ENCODE measurements at places on chromosomes 4 and X. TPM values are rescaled to one million over a fixed set of nuclear protein-coding genes. Genes with fewer than 3 reads are reported as not detected.
A peak's percentile ranks its signal among the peaks of the same experiment; 100 is the strongest.

- DNase-seq, result peak; percentile 15
Measured at GRCh38 chr4:106315476-106315967, 487 bp downstream of the TBCK start.

- DNase-seq, result no peak
Measured at GRCh38 chr4:119526786-119527550, 101.6 kb downstream of the PDE5A start.

DNA sequence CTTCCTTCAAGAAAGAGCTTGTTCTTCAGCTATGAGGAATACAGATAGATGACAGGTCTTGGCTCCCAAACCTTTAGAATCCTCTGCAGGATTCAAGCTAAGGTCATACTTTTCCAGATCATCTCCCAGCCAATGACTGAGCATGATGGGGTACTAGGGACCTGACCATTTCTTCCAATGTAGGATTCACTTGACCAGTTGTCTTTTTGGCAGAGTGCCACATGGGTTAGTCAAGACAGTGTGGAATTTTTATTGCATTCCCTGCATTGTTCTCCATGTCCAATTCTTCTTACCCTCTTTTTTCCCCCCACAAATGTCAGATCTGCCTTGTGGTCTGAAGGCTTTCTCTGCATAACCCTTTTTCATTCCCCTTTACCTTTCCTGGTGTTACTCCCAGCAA lies 99.5 kb downstream of the CCSER1 start:
- peak; percentile 85 for DNase-seq

Gene AGA
- 27.7 TPM for total RNA-seq

- DNase-seq, result no peak
Measured at GRCh38 chrX:39653691-39654090, 444.1 kb downstream of the BCOR start.

Gene NAP1L3
- total RNA-seq, result 1.4 TPM

DNA sequence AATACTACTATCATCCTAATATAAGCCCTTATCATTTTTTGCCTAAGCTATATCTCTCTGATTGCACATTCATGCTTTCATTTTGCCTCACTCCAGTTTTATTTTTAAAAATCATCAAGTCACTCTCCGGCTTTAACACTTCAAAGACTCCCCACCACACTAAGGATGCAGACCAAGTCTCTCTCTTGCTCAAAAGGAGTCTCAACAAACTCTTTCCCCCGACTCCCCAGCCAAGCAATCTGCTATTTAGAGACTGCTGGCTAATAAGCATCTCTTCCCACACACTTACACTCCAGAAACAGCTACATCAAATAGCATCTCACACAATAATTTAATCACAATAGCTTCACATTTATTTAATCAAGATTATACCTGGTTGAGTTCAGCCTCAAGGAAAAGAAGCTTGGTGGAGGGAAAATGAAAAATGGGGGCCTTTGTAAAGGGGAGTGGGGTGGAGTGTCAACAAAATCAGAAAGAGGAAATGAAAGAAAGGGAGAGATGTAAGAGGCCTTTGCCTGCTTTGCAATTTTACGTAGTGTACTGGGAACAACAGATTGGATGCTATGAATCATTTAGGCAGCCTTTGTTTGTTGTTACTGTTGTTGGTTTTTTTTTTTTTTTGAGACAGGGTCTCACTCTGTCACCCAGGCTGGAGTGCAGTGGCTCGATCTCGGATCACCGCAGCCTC lies 104.1 kb upstream of the MCF2 start:
- no peak for DNase-seq

Gene RHOXF2B
- total RNA-seq, result not detected

- no peak for DNase-seq
Measured at GRCh38 chr4:140005699-140006098, 148.3 kb downstream of the MAML3 start.

DNA sequence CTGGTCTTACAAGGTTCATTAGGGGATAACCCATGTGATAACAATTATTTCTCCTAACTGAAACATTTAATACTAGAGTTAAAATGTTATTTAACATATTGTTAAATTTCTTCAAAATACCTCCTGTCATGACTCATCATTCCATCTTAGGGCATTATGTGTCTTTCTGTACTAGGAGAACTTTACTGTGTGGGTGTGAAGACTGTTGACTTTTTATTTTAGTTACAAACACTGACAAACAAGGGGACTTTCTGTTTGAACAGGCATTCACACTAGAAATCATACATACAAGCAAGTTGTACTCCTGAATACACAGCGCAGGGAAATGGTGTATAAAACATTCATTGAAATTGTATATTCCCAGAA lies 175.9 kb downstream of the FBXW7 start:
- no peak for DNase-seq

DNA sequence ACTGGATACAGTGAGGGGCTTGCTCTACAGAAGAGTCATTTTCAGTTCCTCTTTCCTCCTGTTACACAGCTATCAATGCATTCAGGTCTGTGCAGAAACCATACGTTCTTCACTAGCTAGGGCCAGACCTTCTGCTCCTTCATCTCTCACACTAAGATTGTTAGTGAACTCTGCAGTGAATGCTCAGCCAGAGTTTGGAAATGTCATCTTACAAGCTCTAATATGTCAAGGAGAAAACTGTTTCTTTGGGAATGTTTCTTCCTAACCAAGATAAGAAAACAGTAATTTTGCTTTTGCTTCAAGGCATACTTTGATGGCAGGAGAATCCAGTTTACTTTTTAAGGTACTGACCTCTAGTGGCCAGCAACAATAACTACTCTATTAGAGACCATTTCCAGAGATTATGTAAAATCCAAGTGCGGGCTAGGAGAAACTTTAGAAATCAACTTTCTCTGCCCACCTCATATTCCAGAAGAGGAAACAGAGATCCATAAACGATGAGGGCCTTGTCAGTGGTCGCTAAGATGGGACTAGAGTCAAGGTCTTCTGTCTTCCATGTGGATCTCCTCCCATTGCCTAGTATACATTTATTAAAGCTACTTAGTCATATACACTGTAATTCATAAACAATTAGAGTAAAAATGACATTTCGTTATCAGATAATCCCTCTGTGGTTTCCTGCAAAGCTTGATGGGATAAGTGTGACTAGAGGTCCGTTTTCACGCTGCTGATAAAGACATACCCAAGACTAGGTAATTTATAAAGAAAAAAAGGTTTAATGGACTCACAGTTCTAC lies 12.1 kb upstream of the CC2D2A start:
- DNase-seq, result no peak

- DNase-seq, result no peak
Measured at GRCh38 chrX:68830419-68831404, 1.9 kb downstream of the EFNB1 start.

- DNase-seq, result no peak
Measured at GRCh38 chr4:85565761-85566480, 91.0 kb downstream of the ARHGAP24 start.

DNA sequence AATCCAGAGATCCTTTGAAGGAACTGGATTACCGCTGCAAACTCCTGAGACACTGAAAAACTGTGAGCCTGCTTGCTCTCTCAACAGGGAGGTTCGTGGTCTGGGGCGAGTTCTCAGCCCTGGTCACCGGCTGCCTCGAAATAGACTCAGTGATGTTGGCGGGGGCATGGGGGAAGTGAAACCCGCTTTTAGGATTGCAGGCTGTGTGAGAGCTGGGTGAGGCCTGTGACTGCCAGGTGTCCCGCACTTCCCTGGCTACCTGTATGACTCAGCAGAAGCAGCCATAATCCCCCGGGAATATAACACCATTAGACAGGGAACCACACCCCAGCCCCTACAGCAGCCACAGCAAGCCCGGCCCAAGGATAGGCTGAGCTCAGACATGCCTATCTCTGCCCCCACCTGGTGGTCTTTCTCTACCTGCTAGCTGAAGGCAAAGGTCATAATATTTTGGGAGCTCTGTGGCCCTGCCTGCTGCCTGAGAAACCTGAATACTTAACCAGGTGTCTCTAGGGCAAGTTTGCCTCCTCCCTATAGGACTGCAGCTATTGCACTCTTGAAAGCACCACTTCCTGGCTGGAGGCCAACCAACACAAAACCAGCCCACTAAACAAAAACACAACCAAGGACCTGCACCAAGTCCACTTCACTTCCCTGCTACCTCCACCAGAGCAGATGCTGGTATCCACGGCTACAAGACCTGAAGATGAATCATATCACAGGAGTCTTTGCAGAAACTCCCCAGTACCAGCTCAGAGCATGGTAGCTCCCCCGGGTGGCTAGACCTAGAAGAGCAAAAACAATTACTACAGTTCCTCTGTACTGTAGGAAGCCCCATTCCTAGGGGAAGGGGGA lies 202.0 kb downstream of the RRAGB start:
- no peak for DNase-seq

Gene TMEM185A
- total RNA-seq, result 15.6 TPM

- peak; percentile 35 for DNase-seq
Measured at GRCh38 chr4:13706120-13706519, 78.6 kb upstream of the BOD1L1 start.

DNA sequence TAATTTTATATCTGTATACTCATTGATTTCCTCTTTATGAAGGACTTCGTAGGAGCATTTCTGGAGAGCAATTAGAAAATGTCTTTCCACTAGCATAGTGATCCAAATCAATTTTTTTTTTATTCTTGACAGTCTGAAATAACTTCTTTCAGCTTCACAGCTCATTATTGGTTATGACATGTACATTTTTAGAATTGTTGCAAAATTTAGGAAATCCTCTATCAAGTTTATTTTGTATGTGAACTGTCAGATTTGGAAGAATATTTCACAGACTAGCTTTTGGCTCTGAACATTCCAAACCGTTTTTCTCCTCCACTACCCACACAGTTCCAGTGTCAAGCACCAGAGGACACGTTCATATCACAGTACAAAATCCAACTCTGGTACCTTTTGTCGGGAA lies 249.6 kb upstream of the ATOH1 start:
- no peak for DNase-seq

- DNase-seq, result no peak
Measured at GRCh38 chrX:131034063-131034462, 24.1 kb upstream of the ARHGAP36 start.

Gene CT45A5
- not detected for total RNA-seq

DNA sequence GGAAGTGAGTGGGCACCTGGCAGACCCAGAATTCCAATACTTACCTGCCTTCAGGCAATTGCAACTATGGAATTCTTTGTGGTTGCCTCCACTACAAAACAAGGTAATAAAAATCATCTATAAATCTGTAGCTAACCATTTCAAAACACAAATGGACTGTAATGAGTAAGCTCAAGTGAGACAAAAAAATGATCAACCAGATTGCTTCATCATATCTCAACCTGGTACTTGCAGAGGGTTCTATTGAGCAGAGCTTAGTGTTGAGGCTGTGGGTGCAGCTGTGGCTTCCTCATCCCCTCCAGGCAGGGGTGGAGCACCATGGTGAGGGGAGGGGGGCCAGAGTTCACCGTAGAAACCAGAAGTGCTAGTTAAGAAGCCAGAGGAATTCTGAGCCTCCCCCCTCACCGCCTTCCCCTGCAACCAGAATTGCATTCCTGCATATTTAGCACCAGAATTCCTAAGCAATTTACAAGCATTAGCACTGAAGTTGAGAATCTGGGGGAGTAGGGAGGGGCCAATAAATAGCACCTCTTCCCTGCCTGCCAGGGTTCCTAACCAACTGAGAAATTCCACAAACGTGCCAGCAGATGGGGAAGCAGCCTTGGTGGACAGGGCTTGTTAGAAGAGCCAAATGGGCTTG lies 11.5 kb downstream of the CTAG1A start:
- DNase-seq, result peak; percentile 51

GRCh38 chrX:63761639-63762038 lies 23.4 kb downstream of the ARHGEF9 start:
- no peak for DNase-seq

DNA sequence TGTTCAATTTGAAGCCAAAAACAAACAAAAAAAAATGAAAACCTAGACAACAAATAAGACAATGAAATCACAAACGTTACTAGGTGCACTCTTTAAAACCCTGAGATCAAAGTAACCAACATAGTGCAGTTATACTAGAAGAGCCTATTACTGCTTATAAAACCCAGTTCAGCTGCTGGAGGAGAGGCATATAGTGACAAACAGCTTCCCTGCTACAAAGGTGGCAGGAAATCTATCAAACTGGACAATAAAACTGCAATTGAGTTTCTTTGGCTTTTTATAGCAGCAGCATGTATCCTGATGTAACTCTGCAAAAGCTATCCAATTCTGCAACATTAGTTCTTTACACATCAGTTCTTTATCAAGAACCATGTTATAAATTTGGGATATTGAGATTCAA lies 155.6 kb downstream of the LRBA start:
- DNase-seq, result no peak

GRCh38 chrX:134676436-134676835 lies 18.2 kb upstream of the PLAC1 start:
- DNase-seq, result no peak

DNA sequence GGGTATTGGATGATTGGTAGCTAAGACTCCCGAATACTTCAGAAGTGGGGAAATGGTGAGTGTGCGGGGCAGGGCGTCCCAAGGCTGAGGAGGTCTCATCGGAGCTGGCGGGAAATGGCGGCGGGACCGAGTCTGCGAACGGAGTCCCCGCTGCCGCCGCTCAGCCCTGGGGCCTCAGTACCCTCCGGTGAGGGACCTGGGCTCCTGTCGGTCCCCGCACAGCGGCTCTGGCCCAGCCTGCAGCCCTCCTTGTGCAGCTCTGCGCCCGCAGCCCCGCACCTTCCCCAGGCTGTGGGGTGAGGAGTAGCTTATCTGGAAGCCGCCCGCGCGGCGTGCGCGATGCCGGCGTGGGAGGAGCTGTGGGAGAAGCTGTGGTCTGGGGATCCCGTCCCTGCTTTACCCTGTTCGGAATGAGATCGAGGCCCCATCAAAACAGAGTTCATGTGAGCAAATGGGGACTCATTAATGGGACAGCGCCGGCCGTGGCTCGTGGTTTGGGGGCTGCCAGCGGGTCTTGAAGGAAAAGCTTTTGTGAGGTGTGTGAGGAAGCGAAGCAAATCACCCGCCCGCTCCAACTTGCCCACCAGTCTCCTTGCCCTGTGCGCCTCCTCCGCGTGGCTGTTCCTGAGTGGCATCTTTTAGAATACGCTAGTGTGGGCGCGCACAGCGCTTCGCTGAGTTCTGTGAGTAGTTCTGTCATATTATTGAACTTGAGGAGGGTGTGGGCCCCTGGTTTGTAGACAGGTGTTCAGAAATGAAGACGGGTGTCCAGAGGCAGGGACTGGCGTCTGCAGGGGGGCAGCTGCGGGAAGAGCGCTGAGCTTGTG lies 531 bp downstream of the ZNF141 start:
- no peak for DNase-seq

GRCh38 chrX:78063687-78064086 lies 40.4 kb upstream of the PGK1 start:
- no peak for DNase-seq

Gene PAGE5
- not detected for total RNA-seq

Measured in epithelial cell of proximal tubule (primary cell).